ENCODE measurements at places on chromosomes 13 and 19.

DNA sequence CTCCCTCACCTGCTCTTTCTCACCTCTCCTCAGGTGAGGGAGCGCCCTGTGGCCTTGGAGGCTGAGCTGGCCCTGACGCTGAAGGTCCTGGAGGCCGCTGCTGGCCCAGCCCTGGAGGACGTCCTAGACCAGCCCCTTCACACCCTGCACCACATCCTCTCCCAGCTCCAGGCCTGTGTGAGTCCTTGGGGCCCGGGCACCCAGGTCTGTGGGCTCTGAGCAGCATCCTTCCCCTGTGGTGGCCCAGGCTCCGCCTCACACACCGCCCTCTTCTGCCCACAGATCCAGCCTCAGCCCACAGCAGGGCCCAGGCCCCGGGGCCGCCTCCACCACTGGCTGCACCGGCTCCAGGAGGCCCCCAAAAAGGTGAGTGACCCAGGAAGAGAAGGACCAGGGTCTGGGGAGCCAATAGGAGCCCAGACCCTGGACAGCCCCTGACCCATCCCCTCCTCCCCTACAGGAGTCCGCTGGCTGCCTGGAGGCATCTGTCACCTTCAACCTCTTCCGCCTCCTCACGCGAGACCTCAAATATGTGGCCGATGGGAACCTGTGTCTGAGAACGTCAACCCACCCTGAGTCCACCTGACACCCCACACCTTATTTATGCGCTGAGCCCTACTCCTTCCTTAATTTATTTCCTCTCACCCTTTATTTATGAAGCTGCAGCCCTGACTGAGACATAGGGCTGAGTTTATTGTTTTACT is 1.9 kb downstream of the IFNL1 start:
- DNase-seq = no peak

- DNase-seq = no peak
These were observed 83.2 kb downstream of the RUBCNL start for GRCh38 chr13:46303742-46304385.

DNA sequence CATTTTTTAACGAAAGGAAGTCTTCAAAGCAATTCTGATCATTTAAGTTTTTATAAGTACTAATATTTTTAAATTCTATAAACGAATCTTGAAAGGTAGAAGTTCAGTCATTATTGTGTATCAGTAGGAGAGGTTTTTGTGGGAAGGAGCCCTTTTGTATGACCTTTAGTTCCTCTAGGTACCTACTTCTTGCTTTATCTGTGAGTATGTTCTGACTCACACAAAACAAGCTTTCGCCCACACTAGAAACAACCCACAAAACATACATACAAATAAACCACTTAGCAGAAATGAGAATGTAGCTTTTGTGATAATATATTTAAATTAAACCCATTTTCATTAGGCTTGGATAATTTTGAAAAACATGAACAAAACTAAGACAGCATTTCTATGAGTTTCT is 27.8 kb downstream of the ERCC5 start:
- DNase-seq = no peak

GRCh38 chr13:110352735-110353134 is 45.7 kb downstream of the COL4A2 start:
- DNase-seq = no peak

DNA sequence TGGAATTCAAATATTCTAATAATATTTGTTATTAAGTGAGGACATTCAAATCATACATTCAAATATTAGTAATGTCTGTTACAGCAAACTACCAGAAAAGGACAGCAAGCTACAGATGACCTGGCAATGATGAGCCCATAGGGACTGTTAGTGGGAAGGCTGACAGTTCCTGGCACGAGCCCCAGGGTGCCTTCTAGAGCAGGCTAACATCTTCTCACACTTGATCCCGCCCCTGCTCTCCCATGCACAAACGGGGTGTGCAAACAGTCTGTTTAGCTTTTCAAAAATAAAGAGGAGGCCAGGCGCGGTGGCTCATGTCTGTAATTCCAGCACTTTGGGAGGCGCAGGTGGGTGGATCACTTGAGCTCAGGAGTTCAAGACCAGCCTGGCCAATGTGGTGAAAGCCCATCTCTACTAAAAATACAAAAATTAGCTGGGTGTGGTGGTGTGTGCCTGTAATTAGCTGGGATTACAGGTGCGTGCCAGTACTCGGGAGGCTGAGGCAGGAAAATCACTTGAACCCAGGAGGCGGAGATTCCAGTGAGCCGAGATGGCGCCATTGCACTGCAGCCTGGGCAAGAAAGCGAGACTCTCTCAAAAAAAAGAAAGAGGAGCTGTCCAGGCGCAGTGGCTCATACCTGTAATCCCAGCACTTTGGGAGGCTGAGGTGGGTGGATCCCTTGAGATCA is 9.6 kb upstream of the GARRE1 start:
- no peak for DNase-seq

DNA sequence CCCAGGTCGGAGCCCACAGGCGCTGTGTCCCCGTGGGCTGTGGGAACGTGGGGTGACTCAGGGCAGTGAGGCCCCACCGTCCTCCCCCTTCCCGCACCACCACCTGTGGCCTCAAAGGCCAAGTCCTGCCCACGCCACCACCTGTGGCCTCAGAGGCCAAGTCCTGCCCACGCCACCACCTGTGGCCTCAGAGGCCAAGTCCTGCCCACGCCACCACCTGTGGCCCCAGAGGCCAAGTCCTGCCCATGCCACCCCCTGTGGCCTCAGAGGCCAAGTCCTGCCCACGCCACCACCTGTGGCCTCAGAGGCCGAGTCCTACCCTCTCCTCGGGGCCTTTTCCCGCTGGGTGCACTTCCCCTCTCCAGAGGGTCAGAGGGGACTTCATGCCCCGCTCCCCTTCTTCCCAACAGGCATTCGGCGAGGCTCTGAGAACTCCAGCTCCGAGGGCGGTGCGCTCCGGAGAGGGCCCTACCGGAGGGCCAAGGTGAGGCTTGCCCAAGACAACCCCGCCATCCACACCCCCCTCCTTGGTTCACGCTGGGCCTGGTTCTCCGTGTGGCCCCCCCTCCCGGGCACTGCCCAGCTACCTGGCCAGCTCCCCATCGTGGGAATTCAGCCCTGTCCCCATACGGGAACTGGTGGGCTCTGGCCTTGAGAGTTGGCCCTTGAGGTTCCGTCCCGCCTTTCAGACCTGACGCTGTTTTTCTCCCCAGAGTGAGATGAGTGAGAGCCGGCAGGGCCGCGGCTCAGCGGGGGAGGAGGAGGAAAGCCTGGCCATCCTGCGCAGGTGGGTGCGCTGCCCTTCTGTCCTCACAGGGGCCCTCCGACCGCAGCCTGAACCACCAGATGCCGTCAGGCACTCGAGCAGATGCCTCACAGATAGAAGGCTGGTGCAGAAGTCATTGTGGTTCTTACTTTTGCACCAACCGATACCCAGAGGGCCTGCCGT is 27.4 kb upstream of the F7 start:
- DNase-seq = no peak

GRCh38 chr19:34172661-34173192 is 423 bp downstream of the LSM14A start:
- no peak for DNase-seq

- DNase-seq = no peak
These were observed 40.2 kb downstream of the OLFM4 start for GRCh38 chr13:53068585-53069520.

DNA sequence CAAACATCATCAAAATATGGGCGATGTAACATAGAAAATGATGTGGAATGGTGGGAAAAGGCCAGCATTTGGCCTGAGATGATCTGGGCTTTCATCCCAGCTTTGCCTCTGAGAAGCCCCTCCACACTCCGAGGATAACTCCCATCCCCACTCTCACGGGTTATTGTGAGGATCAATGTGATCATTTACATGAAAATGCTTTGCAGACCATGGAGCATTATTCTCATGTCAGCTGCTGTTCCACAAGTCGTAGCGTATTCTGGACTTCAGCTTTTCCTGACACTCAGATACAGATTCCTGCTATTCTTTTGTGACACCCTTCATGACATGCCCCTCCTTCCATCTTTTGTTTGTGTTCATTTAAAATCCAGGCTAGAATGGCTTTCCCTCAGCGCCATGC is 86.5 kb downstream of the NUFIP1 start:
- DNase-seq = no peak

GRCh38 chr19:35872180-35872579 is 3.8 kb downstream of the APLP1 start:
- DNase-seq = no peak

GRCh38 chr19:47109541-47110375 is 3.8 kb downstream of the ZC3H4 start:
- no peak for DNase-seq

GRCh38 chr13:57636816-57637215 is 5.3 kb downstream of the PCDH17 start:
- DNase-seq = no peak

DNA sequence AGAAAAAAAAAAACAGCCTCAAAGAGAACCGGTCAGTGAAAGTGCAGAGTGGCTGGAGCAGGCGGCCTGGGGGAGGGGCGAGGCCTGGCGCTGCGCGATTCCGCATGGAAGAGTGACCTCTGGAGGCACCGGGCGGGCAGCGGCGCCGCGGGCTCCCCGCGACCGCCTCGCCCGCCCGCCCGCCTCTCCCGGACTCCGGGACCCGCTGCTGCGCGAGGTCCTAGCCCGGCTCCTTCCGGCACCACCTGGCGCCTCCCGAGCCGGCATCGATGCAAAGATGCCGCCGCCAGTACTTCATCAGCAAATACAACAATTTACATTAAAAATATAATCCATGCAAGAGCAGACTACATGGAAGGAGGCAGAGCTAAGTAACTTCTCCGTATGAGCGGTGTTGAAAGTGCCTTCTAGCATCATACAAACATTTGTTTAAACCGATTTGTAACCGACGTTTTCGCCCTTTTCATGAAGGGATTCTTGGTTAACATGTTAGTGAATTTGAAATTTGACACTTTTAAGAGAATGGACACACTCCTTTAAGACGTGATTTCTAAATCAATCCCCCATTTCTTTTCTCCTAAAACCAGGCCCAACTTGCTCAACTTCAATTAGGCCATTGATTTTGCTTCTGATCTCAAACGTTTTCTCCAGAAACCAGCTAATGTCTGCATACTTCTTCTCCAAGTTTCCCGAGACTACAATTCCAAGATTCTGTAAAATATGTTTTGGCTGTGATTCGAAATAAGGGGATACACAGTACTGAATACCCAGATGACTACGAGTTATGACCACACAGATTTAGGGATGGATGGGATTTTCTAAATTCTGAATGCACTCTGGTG is 2.1 kb downstream of the EFNB2 start:
- DNase-seq = no peak

DNA sequence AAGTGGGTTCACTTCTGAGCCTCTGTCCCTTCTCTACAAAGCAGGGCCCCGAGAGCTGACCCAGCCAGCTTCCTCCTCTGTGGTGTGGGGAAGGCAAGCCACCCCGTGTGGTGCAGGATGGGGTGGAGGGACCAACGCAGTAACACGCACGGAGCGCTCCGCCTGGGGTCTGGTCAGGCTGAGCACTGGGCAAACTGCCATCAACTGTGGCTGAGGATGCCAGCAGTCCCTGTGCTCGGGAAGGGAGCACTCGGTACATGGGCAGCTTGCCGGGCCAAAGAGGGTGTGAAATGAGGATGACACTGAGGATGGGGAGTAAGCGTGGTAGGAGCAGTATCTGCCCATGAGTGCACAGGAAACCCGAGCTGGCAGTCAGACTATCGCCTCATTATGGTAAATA is 7.6 kb upstream of the GMIP start:
- no peak for DNase-seq

GRCh38 chr13:41588899-41589298 is 131.5 kb downstream of the RGCC start:
- DNase-seq = no peak

DNA sequence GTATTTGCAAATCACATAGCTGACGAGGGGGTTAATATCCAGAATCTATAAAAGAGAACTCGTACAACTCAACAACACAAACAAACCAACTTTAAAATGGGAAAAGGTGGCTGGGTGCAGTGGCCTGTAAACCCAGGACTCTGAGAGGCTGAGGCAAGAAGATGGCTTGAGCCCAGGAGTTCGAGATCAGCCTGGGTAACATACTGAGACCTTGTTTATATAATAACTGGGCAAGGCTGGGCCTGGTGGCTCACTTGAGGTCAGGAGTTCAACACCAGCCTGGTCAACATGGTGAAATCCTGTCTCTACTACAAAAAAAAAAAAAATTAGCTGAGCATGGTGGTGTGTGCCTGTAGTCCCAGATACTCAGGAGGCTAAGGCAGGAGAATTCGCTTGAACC is 21.8 kb upstream of the TM6SF2 start:
- DNase-seq = no peak

GRCh38 chr13:35255241-35255640 is 221.2 kb downstream of the MAB21L1 start:
- no peak for DNase-seq

GRCh38 chr19:35037716-35038622 is 3.6 kb upstream of the HPN start:
- no peak for DNase-seq

GRCh38 chr13:36674337-36675212 is 755 bp downstream of the SERTM1 start:
- no peak for DNase-seq

DNA sequence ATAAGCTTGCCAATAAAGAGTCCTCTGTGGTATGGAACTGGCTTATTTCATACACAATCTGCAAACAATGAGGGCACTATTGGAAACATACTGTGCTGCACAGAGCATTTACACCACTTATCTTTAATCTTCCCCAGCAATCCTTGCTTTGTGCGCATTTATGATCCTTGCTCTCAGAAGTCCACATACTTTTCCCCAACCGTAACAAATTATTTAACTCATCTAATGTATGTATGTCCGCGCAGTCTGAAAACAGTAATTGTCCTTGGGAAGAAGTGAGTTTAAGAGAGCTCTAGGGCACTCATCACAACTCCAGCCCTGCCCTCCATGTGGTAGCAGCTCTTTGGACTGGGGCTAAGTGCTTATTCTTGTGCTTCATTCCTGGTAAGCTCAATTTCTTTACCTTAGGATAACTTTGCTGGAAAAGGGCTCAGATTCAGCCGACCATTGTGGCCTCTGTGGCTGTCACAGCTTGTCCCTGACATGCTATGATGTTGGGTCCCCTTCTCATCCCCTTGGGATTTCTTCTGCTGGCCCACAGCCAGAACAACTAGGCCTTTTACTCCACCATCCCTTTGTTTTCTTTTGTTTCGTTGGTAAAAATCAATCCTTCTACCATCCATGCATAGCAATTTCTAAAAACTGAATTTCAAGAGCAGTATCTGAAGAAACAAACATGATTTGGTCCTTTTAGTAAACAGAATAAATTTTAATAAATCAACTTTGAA is 152.7 kb downstream of the TNFRSF19 start:
- DNase-seq = no peak

DNA sequence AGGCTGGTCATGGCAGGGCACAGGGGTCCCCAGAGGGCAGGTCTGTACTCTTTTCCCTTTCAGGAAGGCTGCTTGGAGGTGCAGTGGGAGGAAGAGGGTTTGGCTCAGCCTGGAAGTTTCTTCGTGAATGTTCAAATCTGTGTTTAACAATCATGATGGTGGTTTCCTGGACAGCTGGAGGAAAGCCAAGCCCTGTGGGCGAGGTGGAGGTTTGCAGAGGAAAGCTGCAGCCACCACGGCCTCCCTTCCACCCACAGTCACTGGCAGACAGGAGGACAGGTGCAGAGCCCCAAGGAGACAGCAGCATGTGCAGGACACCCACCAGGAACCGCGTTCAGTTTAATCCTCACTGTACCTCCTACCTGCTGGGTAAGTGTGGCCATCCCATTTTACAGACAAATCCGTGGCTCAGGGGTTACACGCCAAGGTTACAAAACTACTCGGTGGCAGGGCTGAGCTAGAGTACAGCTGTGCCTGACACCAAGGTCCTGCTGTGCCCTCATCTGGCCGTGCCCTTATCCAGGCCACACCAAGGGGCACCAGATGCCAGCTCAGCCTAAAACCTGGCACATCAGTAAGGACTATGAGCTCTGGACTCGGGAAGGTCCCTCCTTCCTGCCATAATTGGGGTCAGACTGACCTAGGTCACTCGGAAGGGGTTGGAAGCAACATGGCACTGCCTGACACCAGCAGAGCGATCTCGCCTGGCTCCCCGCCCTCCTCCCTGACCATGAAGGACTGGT is 34.1 kb downstream of the SUGP2 start:
- DNase-seq = no peak
